EH (cell line): ENCODE measurements at places on chromosomes 16 and 17.

DNA sequence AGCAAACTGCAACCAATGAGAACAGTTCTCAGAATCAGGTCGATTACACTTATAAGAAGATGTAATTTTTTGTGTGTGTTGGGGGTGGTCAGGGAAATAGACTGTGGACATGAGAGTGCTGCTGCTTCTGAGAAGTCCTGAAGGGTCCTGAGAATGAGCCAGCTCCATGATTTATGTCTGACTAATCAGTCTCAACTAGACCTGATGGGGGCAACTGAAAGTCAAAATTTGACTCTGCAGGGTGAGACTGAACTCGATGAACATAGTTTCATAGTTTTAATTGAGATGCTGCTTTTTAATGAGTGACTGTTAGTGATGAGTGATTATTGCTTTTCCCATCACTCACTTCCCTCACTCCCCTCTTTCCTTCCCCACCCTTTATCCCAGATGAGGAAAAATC is 37.3 kb downstream of the SMARCE1 start:
- DNase-seq, result no peak

DNA sequence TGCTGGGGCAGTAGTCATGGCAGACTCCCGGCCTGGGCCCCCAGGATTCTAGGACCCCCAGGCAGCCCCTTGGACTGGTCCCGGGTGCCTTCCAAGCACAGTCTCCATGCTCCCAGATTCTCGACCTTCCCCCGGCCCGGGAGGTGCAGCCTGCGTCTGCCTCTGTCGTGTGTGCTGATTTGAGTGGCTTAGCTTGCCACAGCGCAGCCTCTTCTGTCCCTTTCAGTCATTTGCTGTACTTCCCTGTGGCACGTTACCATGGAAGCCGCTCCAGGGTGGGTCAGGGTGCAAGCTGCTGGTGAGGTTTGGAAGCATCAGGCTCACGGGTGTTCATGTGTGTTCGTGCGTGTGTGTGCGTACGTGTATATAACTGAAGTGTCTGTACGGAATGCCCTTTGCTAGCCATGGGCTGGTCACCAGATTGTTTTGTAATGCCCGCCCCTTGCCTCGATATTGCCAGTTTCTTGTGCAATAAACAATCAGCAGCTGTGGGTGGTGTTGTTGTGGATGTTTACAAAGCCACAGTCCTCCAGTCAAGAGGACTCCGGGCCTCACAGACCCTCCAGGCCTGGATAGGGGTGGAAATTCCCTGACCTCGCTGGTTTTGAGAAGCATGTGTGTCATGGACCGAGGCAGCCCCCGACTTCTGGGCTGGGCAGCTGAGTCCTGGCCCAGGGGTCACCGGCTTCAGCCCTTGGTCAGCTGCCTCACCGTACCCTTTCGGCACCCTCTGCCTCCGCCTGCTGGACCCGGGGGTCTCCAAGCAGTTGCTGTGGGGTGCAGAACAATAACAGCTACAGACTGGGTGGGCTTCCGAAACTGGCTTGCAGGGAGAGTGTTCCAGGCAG is 9.7 kb upstream of the CLEC18A start:
- no peak for DNase-seq

DNA sequence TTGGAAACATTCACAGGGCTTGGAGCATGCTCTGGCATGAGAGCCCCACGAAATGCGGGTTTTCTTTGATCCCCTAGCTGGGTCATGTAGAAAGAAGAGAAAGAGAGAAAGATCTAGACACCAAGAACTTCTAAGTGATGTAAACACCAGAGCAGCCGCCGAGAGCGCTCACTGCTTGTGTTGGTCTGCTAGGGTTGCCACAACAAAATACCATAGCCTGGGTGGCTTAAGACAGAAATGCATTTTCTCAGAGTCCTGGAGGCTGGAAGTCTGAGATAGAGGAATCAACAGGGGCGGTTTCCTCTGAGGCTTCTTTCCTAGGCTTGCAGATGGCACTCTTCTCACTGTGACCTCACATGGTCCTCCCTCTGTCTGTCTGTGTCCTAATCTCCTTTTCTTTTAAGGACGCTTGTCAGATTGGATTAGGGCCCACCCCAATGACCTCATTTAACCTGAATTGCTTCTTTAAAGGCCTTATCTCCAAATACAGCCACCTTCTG is 139.5 kb downstream of the CYLD start:
- DNase-seq, result no peak

- peak; percentile 79 for DNase-seq
Observed at GRCh38 chr16:83533193-83533592, 274.6 kb upstream of the HSBP1 start.

DNA sequence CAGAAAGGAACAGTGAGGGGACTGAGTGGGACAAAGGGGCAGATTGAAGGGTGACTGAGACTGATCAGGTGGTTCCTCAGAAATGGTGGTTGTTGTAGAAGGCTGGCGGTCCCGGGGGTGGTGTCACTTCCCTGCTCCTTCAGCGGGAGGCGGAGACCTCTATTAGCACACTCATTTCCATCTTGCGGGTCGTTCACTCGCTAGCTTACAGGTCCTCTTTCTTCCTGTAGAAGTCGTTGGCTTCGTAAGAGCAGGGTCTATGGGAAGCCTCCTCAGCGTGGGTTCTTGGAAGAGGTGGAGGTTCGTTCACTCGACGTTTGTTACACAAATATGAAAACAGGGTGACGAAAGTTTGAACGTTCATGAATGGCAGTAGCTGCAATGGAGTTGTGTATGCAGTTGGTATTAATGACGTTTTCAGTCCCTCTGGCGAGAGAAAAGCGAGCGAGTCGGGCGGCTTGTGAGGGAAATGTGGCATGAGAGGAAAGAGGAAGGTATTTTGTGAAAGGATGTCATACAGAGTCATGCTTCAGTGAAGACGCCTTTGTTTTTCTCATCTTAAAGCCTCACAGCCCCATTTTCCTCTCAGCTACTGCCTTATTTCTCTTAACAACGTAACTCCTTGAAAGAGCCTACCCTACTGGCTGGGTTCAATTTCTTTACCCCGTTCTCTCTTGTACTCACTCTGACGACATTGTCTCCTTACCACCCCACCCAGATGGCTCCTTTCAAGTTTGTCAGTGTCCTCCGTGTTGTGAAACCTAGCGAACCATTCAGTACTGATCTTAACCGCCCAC is 667 bp downstream of the EFCAB13 start:
- DNase-seq, result peak; percentile 66

GRCh38 chr17:72466199-72466598 is 345.4 kb downstream of the SOX9 start:
- DNase-seq, result peak; percentile 87

DNA sequence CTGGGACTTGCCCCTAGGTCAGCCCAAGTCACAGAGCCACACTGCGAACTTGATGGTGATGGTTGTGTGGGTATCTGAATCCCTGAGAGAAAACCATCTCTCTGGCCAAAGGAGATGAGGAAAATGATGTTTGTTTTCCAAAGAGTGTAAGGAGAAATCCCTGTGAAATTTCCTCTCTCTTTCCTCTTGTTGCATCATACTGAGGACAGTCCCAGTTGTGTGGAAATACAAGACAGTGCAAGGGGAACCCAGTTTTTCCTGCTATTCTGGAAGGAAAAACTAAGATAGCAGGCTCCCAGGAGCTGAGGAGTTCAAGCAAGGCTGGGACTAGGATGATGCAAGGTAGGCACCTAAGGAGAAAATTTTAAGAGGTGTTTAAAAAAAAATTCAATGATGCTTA is 86.8 kb upstream of the TOM1L1 start:
- no peak for DNase-seq
